ENCODE measurements at places on chromosomes 12 and 14.

- DNase-seq: no peak
Measured at GRCh38 chr14:105257464-105257863, 9.1 kb downstream of the BTBD6 start.

DNA sequence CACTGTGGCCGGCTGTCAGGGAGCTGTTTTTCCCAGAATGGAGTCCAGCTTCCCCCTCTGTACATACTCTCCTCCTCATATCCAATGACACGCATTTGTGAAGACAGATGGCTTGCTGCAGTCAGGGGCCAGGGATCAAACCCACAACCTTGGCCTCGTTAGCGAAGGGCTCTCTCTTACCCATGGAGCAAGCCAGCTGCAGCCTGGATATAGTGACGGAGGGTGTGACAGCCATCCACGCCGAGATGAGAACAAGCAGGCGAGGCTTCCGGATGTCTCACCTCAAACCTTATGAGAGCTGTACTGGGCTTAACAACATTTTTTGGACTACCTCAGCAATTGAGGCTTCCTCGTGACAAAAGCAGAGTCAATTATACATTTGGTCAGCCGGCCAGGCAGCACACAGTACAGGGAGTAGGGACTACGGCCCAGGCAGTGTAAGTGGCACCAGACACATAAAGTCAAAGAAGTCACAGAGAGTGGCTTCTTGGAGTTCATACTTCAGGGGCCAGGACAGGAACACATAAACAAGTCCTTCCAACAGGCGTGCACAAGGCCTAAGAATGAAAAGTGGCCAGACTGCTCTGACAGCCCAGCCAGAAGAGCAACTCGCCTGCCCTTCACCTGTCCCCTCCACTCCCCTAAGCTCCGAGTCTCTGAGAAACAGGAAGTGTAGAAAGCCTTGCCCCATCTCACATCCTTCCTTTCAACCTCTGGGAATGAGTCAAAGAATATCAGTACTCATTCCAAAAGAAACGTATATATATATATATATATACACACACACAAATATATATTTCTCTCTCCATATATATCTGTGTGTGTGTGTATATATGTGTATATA, 115.1 kb downstream of the TTC7B start:
- DNase-seq: no peak

GRCh38 chr12:96416033-96416799, 16.0 kb upstream of the CDK17 start:
- no peak for DNase-seq

DNA sequence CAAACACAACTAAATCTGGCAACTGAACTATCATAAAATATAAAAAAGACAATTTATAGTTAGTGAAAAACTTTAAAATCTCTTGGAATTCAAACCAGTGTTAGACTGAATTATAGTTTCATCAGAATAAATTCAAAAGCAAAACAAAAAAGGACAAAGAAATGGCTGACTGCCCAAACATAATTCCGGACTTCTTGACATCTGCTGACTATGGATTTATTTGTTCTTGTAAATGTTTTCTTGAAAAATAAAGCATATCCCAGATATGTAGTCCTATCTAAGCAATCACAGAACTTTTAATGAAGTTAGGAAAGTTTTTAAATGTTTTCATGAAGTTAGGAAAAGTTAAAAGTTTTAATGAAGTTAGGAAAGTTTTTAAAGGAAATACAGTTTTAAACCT, 45.8 kb upstream of the CNTN1 start:
- no peak for DNase-seq

GRCh38 chr12:129001826-129002225, 148.5 kb downstream of the GLT1D1 start:
- DNase-seq: no peak

DNA sequence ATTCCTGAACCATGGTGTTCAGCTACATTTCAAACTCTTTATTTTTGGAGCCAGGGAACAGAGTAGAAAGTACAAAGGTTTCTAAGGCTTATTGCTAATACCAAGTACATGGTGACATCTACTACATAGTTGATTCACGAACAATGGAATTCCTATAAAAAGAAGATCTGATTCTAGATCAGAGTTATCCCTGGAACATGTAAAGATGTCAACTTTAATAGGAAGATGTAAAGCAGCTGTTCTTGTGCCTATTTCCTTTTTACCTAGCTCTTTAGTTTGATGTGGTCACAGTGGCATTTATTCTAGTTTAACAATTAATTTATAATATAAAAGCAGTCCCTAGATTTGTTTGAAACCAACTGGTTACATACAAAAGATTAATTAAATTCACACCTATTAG, 99.5 kb downstream of the NUBPL start:
- DNase-seq: no peak

GRCh38 chr12:117470804-117471203, 109.4 kb upstream of the NOS1 start:
- no peak for DNase-seq

DNA sequence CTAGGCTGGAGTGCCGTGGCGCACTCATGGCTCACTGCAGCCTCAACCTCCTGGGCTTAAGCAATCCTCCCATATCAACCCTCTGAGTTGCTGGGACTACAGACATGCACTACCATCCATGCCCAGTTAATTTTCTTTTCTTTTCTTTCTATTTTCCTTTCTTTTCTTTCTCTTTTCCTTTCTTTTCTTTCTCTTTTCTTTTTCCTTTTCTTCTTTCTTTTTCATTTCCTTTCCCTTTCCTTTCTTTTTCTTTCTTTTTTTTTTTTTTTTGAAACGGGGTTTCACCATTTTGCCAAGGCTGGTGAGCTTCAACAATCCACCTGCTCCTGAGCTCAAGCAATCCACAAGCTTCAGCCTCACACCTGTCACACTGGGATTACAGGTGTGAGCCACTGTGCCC, 60.1 kb upstream of the ACSS3 start:
- no peak for DNase-seq

GRCh38 chr12:49059045-49059298, 1.6 kb downstream of the KMT2D start:
- DNase-seq: no peak

DNA sequence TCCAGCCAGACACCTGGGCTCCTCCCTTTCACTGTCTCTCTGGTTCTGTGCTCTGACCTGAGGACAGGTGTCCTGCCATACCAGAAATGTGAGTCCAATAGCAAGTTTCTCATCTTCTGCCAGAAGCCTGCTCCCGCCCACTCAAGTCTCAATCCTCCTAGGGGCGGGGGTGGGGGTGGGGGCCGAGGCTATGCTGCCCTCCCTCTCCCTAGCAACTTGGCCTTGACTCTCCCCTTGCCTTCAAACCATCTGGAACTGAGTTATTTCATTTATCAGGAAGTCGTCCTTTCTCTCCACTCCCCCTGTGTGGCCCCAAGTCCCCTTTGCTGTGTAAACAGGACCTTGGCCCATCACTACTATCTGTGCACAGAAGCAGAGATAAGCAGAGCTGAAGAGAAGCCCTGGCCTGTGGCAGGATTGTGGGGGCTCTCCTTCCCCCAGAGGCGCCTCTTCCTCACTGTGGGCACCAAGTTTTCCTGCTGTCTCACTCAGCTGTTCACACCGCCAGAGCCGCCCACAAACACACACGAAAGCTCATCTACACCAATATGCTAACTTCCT, 117.1 kb downstream of the DPF3 start:
- DNase-seq: no peak

GRCh38 chr12:113361574-113362370, 3.4 kb downstream of the PLBD2 start:
- no peak for DNase-seq

- DNase-seq: no peak
Measured at GRCh38 chr14:86802726-86803125, 1190.3 kb downstream of the GALC start.

- no peak for DNase-seq
Measured at GRCh38 chr14:81066672-81067071, 111.3 kb downstream of the TSHR start.

- peak; percentile 72 for DNase-seq
Measured at GRCh38 chr14:91399868-91400640, 17.6 kb downstream of the CCDC88C start.

DNA sequence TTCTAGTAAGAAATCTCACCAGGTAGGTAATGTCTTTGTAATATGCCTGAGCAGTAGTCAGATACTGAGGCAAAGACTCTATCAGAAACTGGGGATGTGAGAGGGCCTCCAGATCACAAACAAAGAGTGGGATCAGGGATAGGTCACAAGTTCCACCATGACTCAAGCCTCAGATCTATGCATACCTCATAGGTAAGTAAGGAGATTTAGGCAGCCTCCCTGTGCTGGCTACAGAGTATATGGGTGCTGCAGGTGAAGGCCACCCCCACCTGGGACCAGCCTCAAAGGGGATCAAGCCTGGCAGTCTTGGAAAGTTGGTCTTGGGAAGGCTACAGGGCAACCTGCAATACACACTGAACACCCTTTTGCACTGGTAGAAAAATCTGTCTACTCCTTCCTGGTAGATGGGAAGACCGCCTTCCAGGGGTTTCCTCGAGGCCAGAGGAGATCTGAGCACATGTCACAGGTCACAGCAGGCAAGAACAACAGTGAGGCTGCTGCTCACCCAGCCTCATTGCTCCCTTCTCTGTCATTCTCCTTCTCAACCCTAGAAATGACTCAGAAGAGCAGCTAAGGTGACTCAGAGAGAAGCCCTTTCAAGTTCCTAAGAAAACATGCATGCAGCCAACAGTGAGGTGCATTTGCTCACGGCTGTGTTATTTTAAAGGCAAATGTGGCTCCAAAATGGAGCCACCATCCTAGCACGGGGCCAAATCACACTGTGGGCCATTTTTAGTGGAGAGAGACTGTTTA, 143.4 kb upstream of the CDKN3 start:
- DNase-seq: no peak

DNA sequence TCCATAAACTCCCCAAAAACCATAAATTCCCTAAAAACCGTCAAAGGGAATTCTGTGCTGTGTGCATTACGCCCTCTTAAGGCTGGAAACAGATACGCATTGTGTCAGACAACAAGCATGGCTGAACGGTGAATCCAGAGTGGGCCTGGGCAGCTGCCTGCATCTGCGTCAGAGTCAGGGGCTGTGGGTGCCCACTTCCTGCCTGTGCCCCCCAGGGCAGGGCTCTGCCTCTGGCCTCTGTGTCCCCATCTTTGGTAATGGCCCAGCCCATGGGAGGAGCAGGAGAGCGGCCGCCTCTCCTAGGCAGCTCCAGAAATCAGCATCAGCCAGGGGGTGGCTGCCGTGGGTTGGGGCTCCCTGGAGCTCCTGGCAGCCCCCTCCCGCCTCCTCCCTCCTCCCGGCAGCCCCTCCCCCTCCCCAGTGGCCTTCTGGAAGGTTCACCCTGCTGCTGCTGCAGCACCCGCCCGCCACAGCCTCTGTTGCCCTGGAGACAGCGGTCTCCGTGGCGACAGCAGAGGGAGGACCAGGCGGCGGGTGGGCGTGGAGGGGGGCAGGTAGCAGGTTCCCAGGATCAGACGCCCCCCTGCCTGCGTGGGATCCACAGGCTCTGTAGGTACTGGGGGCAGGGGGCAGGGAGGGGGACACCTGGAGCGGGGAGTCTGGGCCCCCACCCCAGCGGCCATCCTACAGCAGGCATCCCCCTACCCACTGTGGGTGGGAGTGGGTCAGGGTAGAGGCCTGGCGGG, 5.9 kb downstream of the MMP17 start:
- DNase-seq: no peak
